Heart right ventricle (tissue), 16 donors: ENCODE measurements at places on chromosomes 3 and 15. TPM values are rescaled to one million over a fixed set of nuclear protein-coding genes. Genes with fewer than 3 reads are reported as not detected.

Gene GRK7
- polyA plus RNA-seq, result not detected

DNA sequence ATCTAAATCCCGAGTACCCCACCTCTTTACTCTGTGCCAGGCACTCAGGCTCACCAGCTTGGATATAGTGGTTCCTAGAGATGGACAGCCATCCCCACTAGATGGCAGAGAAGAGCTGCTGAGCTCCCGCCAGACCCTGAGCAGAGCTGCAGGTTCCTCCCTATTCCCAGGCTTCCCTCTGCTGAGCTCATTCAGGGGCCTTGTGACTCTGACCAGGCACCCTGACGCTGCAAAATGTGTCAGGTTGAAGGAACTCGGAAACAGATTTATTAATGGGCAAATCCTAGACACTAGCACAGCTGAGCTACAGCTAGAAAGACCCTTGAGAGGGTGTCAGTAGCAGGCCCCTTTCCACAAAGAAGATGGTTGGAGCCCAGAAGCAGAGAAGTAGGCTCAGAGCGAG, 38.2 kb upstream of the RHO start:
- peak; percentile 88 for DNase-seq

Gene MUC13
- not detected for polyA plus RNA-seq

Gene OSTN
- not detected for polyA plus RNA-seq

DNA sequence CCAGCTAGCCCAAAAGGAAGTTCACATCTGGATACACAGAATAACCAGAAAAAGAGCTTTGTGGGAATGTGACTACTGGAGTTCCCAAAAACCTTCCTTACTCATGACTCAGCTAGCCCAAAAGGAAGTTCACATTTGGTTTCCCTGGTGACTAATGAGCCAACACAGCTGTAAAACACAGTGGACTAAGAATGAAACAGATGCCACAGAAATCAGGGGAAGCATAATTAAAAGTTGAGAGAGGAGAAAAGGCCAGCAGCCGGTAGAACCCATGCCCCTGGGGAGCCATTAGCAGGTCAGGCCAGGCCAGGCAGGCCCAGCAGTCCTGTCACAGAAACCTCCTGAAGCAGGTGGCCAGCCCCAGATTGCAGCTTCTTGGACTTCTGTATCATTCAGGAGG, 130.3 kb downstream of the GHSR start:
- peak; percentile 78 for DNase-seq

- no peak for DNase-seq
Measured at GRCh38 chr3:195453236-195453635, 10.4 kb upstream of the ACAP2 start.
